ENCODE measurements at places on chromosomes 4 and X.

DNA sequence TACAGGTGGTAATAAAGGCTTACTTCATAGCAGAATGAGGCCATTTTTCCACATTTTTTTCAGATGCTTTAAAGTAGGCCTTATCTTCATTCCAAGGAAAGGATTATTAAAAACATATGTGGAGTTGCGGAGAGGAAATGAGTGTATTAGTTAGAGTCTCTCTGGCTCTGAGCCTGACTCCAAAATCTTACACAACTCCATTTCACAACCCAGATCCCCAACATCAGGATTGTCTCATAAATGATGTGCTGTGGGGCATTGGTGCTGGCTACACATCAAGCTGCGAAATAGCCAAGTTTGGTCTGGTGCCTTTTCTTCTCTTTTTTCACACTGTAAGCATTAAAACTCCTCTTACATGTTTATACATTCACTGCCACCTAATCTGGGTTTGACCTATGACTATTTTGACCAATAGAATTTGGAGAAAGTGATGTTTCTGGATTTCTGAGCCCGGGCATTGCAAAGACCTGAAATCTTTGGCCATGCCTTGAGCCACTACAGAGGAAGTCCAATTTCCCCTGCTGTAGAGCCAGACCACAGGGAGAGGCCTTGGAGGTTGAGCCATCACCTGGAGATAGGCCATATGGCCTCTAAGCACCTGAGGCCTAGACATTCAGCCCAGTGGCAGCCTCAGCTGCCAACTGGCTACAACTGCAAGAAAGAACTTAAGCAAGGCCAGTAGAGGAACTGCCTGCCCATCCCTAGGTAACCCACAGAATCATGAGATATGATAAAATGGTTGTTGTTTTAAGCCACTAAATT, 16.7 kb upstream of the SOD3 start:
- peak; percentile 87 for DNase-seq

- DNase-seq = no peak
Observed at GRCh38 chr4:100466501-100466900, 51.3 kb downstream of the EMCN start.

GRCh38 chr4:56303921-56304320, 83.4 kb downstream of the AASDH start:
- no peak for DNase-seq

DNA sequence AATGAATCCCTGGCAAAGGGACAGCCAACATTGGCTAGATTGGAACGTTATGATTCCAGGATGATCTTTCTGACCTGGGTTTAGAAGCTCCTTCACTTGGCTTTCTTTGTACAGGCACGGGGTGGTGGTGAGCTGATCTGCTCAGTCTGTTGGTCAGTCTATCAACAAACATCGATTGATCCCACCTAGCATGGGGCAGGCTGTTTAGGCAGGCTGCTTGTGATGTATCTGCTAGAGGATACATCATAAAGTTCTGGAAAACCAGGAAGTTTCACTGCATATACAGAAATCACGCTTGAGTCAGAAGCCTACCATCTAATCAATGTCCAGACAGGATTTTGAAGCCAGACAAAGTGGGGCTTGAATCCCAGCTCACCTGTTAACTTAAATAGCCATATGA, 6.9 kb downstream of the FRMD7 start:
- DNase-seq = no peak

- DNase-seq = no peak
Observed at GRCh38 chrX:117919755-117920154, 196.9 kb downstream of the KLHL13 start.

DNA sequence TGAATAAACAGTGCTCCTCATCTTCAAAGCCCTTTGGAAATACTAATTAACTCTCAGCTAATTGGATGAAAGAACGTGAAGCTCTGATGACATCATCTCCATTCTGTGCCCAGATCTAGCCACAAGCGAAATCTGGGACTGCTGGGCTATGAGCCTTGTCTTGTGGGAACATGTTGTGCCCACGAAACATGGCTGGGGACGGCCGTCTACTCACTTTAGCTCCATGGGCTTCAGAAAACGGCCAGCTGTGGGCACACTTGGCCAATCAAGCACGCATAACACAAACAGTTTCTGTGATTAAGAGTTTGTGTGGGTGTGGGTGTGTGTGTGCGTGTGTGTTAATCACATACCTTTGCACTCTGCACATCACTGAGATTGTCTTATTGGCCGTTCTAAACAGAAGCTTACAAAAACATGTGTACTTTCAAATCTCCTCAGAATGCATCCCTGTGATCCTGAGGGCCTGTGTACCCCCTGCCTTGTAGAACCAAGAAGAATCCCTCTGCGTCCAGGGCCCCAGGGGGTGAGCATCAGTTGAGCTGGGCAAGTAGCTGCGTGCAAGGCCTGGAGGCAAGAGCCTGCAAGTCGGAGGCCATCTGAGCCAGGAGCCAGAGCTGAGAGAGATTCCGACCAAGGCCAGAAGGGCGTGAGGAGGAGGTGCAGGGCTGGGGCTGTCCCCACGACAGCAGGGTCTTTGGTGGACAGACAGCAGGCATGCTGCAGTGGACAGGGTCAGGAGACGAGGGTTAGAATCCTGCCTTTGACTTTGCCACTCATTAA, 18.7 kb upstream of the ZNF185 start:
- DNase-seq = no peak

DNA sequence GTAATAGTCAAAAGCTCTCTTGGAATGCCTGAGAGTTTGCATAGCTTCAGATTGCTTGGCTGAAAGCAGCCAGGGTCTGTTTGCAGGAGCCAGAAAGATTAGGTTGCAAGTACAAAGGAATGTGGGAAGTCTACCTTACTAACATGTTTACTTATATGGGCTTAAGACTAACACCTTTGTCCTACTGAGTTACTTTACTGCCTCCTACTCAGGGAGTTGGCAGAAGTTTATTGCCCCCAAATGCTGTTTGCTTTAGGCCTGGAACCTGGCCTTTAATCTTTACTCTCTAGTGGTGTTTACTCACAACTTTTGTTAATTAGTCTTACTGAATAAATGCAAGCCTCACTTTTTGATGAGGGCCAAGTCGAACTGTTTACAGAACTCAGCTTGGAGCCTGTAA, 219.4 kb upstream of the ZC4H2 start:
- DNase-seq = no peak

GRCh38 chr4:155071962-155072361, 136.5 kb upstream of the NPY2R start:
- DNase-seq = no peak

DNA sequence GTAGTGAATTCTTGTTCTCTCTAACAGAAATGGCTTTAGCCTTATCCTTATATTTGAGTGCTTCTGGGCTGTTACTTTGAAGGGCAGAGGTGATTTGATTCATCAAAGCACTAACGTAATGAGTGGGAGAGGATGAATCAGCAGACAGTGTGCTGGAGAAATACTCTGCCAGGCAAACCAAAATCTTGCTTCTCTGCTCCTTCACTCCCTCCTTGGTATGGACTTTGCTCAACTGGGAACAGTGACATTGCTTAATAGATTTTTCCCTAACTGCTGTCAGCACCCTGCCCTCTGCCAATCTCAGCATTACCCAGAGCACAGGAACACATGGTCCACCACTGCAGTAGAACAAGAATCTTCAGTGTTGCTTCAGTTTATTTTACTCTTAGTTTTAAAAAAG, 56.0 kb downstream of the PDLIM5 start:
- peak; percentile 86 for DNase-seq

Measured in M059J (cell line).